Kidney glomerular epithelial cell (primary cell): ENCODE measurements at places on chromosomes 6 and 20.

GRCh38 chr6:80641591-80641990 is 535.1 kb downstream of the BCKDHB start:
- no peak for DNase-seq

GRCh38 chr6:83770910-83771309 is 62.0 kb upstream of the SNAP91 start:
- DNase-seq = no peak

GRCh38 chr6:95648636-95649035 is 71.3 kb downstream of the MANEA start:
- no peak for DNase-seq

DNA sequence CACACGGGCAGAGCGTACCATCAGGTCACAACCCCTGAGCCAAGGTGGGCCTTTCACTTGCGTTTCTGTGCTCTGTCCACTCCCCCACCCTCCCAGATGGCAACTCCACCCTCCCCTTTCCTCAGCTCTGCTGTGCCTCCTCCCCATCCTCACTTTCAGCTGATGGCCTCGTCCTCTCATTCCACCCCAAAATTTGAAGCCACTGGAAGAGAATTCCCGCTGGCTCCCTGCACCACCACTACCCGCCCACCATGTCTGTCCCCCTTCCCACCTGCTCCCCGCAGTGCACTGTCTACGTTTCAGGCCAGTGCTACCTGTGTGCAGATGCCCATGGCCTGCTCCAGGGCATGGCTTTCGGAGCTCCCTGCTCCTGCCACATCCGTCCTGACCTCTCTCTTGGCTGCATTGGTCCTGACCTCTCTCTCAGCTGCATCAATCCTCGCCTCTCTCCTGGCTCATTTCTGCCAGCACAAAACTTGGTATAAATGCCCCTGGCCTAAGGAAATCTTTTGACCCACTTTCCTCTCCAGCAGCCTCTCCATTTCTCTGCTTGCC is 24.0 kb downstream of the SYNJ2 start:
- no peak for DNase-seq

GRCh38 chr20:36098364-36098763 is 56.2 kb upstream of the EPB41L1 start:
- no peak for DNase-seq

DNA sequence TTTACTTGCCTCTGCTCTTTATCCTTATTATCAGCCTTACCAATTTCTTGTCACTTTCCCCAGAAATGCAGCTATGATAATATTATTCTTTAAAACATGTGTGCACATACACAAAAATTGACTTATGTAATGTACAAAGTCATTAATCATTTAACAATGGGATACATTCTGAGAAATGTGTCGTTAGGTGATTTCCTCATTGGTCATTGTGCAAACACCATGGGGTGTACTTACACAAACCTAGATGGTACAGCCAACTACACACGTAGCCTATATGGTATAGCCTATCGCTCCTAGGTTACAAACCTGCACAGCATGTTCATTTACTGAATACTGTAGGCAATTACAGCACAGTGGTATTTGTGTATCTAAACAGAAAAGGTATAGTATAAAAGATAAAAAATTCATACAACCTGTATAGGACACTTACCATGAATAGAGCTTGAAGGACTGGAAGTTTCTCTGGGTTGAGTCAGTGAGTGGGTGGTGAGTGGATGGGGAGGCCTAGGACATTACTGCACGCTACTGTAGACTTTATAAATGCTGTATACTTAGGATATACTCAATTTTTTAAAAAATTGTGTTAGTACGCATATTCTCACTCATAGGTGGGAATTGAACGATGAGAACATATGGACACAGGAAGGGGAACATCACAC is 56.9 kb downstream of the HIVEP1 start:
- no peak for DNase-seq

DNA sequence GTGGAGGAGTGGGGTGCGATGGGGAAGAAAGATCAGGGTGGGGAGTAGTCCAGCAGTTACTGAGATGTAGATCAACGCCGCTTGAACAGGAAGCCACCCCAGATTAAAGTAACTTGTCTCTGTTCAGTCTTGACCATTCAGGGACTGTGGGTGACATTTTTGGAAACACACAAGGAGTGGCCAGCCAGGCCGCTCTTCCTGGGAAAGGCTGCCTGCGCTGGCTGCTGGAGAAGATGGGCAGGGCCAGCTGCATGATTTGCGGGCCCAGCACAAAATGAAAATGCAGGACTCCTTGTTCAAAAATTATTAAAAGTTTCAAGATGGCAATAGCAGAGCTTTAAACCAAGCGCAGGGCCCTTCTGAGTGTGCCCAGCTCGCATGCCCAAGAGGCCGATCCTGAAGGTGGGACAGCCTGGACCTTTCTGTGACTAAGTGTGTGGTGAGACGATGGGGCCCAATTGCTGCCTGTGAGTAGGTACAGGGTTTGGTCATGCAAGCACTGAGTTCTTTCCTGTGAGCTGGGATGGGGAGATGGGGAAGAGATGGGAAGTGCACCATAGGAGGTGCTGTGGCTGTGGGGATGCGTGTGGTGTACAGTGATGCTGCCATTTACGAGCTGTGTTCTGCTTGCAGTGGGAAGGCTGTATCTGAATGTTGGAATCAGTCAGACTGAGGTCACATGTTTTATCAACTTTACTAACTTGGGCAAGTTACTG is 51.3 kb downstream of the DAAM2 start:
- no peak for DNase-seq

DNA sequence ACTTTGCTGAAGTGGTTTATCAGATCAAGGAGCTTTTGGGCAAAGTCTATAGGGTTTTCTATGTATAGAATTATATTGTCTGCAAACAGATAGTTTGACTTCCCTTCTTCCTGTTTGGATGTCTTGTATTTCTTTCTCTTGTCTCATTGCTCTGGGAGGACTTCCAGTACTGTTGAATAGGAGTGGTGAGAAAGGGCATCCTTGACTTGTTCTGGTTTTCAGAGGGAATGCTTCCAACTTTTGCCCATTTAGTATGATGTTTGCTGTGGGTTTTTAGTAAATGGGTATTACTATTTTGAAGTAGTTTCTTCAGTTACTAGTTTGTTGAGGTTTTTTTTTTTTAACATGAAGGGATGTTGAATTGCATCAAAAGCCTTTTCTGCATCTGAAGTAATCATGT is 36.1 kb downstream of the KCNS1 start:
- DNase-seq = no peak

- DNase-seq = peak; percentile 58
Observed at GRCh38 chr6:137903933-137904821, 37.1 kb downstream of the TNFAIP3 start.

- no peak for DNase-seq
Observed at GRCh38 chr6:10278746-10279145, 136.1 kb downstream of the TFAP2A start.

- DNase-seq = no peak
Observed at GRCh38 chr6:22079783-22080182, 217.1 kb downstream of the PRL start.

DNA sequence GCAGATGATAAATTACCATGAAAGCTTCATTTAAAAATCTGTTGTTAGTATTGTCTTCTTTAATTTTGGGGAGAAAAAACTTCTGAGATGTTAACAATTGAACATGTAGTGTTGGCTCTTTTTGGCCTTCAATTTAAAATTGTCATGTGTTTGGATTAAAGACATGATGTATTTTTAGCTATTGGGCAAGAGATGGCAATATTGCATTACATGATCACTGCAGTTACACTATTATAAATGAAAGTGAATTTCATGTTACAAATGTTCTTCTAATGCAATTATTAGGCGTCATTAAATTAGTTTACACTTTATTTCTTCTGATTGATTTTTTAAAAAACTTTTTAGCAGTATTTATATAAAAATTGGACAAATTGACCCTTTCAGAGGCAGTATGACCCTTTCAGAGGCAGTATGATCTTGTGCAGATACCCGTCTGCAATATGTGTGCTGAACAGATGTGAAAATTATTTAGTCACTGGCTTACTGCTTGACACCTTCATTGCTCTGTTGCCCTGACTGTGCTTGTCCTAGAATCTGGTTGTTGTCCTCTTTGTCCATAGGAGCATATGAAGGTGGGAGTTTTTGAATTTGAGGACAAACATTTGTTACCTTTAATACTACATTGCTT is 25.8 kb downstream of the CDKAL1 start:
- no peak for DNase-seq

GRCh38 chr6:157978021-157978783 is 3.5 kb upstream of the SYNJ2 start:
- no peak for DNase-seq

GRCh38 chr6:70375882-70376281 is 37.4 kb upstream of the FAM135A start:
- DNase-seq = no peak

- DNase-seq = no peak
Observed at GRCh38 chr6:167275001-167275400, 16.1 kb upstream of the UNC93A start.

DNA sequence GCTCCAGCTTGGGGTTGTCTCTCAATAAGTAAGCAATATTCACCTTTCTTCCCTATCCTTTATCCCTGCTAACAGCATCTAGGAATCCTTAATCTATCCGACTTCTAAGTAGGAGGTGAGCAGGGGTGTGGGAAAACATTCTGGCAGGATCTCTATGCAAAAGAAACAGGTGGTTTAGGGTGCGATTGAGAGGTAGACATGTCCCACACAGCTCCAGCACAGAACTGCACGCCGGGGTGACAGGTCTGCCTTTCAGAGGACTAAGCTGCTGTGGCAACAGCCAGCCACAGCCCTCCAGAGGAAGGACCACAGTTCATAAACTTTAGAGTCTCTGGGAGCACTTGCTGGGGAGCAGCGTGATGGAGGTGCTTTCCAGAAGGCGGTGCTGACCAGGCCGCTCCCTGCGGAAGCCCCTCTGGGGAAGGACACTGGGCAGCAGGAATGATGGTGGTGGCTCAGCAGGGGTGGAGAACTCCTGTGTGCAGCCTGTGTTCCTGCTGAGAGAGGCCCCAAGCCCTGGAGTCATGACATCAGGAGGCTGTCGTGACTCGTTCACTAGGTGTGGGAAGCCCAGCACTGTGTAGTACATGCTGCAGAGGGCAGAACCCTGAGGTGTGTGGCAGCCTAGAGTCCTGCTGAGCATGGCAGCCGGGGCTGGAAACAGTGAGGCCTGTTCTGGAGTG is 509.6 kb downstream of the PRKN start:
- DNase-seq = no peak

DNA sequence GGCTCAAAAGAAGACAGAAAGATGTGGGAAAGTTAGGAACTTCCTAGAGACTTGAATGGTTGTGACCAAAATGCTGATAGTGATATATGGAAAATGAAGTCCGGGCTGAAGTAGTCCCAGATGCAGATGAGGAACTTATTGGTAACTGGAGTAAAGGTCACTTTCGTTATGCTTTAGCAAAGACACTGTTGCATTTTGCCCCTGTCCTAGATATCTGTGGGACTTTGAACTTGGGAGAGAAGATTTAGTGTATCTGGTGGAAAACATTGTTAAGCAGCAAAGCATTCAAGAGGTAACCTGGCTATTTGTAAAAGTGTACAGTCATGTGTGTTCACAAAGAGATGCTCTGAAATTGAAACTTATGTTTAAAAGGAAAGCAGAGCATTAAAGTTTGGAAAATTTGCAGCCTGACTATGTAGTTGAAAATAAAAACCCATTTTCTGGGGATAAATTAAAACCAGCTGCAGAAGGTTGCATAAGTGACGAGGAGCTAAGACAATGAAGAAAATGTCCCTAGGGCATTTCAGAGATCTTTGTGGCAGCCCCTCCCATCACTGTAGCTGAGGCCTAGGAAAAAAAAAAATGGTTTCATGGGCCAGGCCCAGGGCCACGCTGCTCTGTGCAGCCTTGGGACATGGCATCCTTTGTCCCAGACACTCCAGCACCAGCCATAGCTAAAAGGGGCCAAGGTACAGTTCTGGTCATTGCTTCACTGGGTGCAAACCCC is 1692.2 kb downstream of the HACE1 start:
- DNase-seq = no peak

- no peak for DNase-seq
Observed at GRCh38 chr20:56987986-56988385, 278.5 kb downstream of the BMP7 start.

- DNase-seq = no peak
Observed at GRCh38 chr6:42336431-42336830, 115.3 kb downstream of the TRERF1 start.

DNA sequence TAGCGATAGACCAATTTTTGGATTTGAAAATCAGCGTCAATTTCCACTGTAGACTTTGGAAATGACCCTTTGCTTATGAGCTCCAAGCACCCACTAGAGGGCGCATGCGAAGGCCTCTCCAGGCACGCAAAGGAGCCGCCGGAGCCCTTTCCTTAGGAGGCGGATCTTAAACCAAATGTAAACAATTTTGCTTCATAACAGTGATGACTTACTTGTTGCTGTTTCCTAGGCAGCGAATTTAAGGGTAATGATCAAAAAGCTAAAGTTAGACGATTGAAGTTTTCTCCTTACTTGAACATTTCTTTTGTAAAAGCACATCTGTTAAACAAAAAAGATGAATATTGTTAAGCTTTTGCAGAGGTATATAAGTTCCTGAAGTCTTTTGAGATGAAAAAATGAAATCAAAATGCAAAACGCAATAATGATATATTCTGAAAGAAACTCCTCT is 29.2 kb upstream of the EXOC2 start:
- peak; percentile 50 for DNase-seq

DNA sequence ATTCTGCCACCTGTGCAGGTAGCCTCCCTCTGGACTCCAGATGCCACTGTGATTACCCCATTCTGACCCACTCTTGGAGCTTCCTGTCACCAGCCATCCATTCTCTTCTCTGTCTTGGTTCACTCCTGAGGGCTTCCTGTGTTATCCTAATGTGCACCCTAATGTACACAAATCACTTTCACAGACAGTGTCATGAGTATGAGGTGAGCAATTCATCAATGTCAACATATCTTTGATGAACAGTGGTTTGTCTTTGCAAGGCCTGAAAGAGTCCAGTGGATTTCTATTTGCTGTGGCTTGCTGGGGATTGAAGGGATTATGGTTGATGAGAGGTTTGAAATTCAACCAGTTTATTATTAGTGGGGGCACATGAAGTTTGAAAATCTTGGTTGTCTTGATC is 63.8 kb upstream of the EEF1E1 start:
- DNase-seq = no peak

DNA sequence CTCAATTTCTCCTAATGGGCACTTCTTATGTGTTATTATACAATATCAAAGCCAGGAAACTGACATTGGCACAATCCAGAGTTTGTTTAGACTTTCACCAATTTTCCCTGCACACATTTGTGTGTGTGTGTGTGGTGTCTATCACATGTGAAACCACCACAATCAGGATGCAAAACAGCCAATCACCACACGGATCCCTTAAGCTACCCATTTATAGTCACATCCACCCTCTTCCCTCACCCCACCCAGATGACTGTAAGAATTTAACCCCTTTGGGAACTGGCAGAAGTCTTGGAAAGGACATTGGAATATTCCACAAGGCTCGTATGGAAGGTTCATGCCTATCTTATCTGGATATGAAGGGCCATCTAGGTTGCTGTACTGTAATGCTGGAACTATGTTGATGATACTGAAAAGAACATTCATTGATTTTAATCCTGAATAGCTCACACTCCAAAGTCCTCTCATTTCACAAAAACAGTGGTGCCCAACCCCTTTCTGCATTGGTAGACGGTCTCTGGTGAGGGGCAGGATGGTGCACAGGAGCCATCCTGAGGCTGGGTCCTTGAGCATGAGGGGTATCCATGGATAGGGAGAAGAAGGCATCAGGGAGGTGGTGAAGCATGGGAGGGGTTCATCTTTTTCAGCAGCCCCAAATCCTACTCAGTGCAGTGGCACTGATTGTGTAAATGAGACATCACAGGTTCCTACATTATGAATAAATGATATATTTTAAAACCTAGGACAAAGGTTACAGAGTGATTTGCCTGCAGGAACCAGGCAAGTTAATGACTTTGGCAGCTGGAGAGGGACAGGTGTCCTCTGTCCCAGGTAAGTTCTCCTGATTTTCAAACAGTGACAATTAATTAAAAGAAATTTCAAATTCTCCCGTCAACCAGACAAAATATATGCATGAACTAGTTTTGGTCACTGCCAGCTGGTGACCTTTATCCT is 12.1 kb upstream of the CTCFL start:
- no peak for DNase-seq
